AG09309 (cell line): ENCODE measurements at places on chromosomes 7 and 10.
A peak's percentile ranks its signal among the peaks of the same experiment; 100 is the strongest.

DNA sequence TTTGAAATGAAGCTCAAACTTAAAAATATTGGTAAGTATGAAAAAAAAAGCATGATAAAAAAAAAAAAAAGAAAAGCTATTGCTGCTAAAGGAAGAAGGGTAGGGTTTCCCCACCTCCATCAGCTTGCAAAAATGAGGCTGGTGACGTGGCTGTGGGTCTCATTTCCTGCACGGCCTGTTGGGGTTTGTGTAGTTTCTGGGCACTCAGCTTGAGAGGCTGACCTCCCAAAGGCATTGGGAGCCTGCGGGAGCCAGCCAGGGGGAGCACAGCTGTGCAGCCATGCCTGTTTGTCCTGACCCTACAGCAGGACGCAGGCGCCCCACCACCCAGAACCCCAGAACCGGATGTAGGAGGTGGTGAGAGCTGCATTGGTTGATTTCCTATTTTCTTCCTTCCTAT is 48.8 kb upstream of the CARD11 start:
- DNase-seq = no peak

DNA sequence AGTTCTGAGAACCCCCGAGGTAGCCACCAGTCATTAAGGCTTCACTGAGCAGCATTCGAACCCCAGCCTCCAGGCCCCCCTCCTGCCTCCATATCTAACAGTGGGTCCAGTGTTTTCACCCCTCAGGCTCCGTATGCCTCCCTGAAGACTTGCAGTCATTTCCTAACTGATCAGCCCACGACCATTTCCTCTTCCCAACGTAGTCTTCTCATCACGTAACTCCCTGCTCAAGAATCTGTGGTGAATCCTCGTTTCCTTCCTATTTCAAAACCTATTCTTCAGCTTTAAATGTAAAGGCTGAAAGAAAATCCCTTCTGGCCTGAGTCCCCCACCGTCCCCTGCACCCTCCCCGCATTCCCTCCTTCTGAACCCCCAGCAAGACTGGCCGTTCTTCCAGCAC is 21.1 kb downstream of the FRMD4A start:
- no peak for DNase-seq

GRCh38 chr7:30057741-30058140 is 29.5 kb downstream of the PLEKHA8 start:
- no peak for DNase-seq

- no peak for DNase-seq
Observed at GRCh38 chr7:150434240-150434639, 16.2 kb upstream of the GIMAP8 start.

- DNase-seq = no peak
Observed at GRCh38 chr7:96122746-96123145, 199.2 kb downstream of the SLC25A13 start.

DNA sequence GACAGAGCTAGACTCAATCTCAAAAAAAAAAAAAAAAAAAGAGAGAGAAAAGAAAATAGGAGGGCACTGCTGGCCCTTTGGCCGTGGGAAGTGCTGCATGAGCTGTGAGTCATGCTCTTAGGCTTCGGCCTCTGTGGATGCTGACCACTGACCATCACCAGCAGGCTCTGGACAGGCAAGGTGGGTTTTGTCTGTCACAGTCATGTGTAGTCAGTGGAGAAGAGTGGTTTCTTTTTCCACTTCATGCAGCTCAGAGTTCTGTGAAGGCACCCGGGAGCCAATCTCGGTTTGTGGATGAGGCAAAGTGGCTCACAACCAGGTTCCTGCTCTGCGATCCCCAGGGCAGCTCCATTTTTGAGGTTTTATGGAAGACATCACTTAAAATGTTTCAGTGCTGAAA is 58.1 kb downstream of the PRTFDC1 start:
- DNase-seq = peak; percentile 59

- DNase-seq = no peak
Observed at GRCh38 chr7:50791938-50792341, 9.2 kb upstream of the GRB10 start.

DNA sequence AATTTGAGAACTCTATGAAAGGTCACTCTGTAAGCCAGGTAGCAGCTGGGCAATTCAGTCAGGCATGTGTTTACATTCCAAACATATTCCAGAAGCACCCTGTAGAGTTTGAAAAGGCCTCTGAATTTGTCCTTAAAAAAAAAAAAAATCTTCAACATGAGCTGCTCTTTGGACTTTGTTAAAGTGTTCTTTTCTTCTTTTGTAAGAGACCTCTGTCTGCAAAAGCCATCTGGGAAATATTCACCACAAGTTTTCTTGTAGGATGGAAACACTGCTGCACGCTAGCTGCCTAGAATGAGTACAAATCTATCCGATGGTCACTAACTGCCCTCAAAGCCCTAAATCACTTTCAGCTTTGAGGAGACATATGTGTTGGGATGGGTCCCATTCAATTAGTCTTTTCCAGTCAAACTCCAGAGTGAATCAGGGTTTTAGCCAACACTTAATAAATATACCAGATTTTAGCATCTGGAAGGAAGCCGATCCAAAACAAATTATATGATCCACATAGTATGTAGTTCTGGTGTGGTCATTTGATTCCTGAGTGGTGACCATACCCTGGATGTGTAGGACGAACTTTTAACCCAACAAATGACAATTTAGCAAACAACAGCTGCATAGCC is 85.9 kb downstream of the CD36 start:
- peak; percentile 84 for DNase-seq

DNA sequence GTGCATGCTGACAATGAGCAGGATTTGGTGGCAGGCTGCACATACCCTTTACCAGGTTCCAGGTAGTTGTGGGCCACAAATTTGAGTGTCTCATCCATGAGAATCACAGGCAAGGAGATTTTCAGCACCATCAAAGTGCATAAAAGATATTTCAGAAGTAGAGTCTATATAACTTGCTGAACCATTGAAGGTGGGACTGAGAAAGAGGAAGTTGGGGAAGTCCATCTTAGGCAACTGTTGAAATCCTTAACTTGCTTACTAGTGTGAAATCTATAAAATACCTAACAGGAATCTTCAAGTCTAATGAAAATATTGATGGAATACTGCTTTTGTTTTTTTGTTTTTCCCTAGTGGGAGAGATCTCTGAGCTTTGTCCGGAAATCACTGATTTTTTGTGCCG is 325.1 kb upstream of the PLXDC2 start:
- DNase-seq = no peak

DNA sequence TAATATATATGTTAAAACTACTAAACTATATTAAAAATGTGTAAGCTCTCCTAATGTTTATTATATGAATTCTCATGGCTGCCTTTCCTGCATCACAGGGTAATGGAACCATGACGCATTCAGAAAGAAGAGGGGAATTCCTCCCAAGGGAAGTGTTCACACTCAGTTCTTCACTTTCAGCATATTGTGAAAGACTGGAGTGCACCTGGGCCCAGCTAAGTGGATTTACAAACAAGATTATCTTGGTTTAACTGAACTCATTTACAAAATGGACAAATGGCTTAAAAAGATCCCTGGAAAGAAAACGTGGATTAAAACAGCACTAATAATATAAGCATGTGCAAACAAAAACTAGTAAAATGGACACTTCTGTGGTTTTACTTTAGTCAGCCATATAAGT is 149.8 kb downstream of the DOCK4 start:
- no peak for DNase-seq

- DNase-seq = no peak
Observed at GRCh38 chr10:45373003-45373575, 927 bp upstream of the ALOX5 start.

- no peak for DNase-seq
Observed at GRCh38 chr10:83680470-83680891, 458.8 kb upstream of the GHITM start.

DNA sequence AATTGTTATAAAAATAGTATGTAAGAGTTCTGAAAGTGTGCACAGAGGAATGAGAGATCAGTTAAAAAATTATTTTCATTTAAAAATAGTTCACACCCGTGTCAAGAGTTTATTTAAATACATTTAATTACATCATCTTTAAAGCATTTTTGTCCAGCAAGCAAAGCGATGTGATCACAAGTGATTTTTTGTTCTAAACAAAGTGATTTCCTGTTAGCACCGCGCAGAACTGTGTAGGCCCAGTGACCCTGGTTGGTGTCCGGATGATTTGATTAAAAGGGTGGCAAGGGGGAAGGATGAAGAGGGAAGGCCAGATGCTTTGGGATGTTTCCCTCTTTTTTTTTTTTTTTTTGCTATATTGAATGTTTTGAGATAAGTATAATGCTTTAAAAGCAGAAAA is 227.8 kb upstream of the PITRM1 start:
- no peak for DNase-seq

GRCh38 chr10:101446071-101446470 is 92.1 kb downstream of the BTRC start:
- no peak for DNase-seq

GRCh38 chr10:1467334-1468076 is 269.8 kb downstream of the ADARB2 start:
- DNase-seq = no peak

- no peak for DNase-seq
Observed at GRCh38 chr10:12588091-12588860, 238.9 kb downstream of the CAMK1D start.

DNA sequence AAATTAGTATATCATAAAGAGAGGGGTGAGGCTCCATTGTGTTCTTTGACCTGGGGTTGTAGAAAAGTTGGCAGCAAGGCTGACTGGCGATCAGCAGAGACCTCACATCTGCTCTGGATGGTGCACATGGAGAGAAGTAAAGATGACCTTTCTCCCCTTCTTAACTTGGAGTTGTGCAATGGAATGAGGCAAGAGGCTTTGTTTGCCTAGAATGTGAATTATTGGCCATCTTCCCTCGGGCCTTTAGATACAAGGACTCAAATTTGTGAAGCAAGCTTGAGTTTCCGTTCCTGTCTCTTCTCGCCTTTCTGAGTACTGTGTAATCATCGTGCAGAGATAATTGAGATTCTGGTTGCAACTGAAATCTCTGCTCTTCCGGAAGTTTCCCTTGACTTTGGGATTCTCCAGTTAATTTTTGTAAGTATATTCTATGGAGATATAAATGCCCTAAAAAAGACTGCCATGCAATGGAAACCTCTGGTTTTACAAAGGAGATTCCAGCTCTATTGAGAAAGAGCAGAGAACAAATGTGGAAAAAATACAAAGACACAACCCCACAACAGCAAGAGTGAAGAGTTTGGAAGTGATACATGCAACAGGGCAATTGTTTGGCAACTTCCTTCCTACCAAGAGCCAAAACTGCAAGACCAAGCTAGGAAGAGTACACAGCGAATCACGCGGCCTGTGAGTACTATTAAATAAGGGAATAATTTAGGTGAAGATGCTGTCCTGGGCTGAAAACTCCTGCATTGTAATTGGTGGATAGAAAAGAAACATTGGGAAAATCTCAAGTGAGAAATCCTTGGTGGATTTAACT is 542.3 kb upstream of the NRP1 start:
- DNase-seq = no peak

GRCh38 chr7:151453326-151453791 is 13.4 kb upstream of the CRYGN start:
- no peak for DNase-seq

DNA sequence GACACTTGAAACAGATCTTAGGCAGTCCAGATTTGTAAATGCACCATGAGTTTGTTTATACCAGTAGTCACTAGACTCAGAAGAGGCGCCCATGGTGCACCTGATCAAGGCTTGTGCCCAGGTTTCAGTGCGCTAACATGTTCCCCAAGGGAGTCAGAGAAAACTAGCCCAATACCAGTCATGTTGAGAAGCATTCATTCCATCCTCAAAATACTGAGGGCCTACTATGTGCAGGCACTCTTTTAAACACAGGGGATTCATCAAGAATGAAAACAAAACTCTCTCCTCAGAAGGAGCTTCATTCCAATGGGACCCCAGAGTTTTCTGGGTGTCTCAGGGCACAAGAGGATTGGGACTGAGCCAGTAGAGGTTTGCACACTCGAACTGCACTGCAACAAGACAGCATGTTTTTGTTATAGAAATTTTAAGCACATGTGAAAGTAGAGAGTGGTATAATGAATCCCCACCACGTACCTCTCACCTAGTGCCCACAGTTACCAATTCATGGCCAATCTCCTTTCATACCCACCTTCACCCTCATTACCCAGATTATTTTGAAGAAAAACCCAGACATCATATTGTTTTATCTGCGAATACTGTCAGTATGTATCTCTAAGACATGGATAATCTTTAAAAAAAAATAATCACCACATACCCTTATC is 55.0 kb upstream of the ARID5B start:
- DNase-seq = no peak

GRCh38 chr10:67883710-67884312 is 645 bp upstream of the SIRT1 start:
- peak; percentile 24 for DNase-seq

DNA sequence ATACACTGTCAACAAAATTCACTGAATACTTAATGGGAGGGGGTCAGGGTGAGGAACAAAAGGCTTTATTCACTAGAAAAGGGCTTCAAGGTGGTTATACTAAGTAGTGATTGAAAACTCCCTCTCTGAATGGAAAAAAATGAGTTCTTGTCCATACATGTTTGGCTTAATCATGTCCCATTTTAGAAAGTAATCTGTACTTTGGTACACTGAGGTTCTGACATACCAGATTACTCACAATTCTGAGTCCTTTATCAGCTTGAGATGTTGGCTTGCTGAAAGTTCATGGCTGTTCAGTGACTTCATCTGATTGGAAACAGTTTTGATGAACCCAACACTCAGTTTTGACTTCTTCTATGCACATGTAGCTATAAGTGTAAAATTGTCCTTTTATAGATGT is 12.8 kb upstream of the NOBOX start:
- no peak for DNase-seq

GRCh38 chr7:137545059-137545716 is 201.7 kb upstream of the PTN start:
- DNase-seq = no peak

DNA sequence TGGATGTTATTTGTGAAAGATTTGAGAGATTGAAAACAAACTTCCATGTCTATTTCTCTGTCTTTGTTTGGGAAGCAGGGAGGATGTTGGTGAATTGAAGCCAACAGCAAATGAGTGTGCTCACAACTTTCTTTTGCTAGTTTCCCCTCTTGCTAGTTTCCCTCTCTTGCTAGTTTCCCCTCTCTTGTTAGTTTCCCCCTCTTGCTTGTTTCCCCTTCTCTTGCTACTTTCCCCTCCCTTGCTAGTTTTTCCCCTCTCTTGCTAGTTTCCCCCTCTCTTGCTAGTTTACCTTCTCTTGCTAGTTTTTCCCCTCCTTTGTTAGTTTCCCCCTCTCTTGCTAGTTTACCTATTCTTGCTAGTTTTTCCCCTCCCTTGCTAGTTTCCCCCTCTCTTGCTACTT is 613.3 kb downstream of the LRMDA start:
- no peak for DNase-seq

DNA sequence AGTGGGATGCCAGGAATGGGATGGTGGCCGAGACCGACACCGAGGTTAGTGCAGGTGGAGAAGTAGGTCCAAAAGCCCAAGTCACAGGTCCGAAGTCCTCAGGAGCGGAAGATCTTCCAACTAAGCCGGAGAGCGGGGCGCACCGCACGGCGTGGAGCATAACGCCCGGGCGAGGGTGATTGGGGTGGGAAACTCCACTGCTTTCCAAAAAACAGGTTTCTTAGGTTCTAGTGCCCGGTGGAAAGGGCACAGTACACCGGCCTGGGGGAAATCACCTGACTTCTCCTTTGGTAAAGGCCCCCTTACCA is 11.4 kb upstream of the SPAG6 start:
- DNase-seq = no peak

- peak; percentile 33 for DNase-seq
Observed at GRCh38 chr7:111082351-111082750, 8.6 kb upstream of the LRRN3 start.
